ENCODE measurements at places on chromosomes 6 and 20. TPM values are rescaled to one million over a fixed set of nuclear protein-coding genes. Genes with fewer than 3 reads are reported as not detected.

SOX18 gene
- total RNA-seq = not detected

ELOVL2 gene
- total RNA-seq = not detected

ADRM1 gene
- total RNA-seq = 98.0 TPM

CHRNA4 gene
- total RNA-seq = not detected

SYTL3 gene
- 6.0 TPM for total RNA-seq

MYT1 gene
- 1.2 TPM for total RNA-seq
